Hematopoietic multipotent progenitor cell treated with erythropoietin and hydrocortisone succinate and interleukin-3 and kit ligand, for 6 days (in vitro differentiated cells): ENCODE measurements at places on chromosomes 12 and 14.

- peak; percentile 30 for DNase-seq
Measured at GRCh38 chr12:2354151-2354991, 301.6 kb downstream of the CACNA1C start.

GRCh38 chr14:22748631-22749068 is 17.8 kb upstream of the OXA1L start:
- DNase-seq: peak; percentile 62

- DNase-seq: no peak
Measured at GRCh38 chr14:68039593-68039992, 220.0 kb downstream of the RAD51B start.

DNA sequence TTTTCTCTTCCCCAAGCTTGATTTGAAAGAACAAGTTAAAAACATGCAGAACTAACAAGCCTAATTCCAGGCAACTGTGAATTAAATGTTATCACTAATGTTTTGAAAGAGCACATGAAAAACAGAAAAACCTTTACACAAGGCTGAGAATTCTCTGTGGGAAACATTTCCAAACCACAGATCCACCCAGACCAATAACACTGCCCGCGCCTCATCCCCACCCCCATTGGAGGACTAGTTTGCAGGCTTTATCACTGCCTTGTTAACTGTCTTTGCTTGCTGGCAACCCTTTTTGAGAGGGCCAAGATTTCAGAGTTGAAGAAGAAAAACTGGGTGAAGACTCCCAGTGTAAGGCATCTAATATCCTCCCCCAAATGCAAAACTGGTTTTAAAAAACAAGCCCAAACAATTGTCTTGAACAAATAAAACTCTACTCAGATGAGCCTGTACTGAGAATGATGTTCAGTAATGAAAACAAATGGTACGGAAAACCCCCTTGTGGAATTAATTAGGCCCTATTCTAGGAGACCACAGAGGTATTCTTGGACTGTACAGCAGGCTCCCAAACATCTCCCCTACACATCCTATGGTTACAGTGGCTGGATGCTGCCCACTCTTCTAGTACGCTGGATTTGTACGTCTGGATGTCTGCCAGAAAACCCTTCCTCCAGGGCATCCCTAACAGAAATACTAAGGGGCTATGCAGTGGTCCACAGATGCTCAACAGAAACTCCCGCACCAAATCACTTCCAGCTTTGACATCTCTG is 5.8 kb downstream of the MAX start:
- DNase-seq: peak; percentile 82
